ENCODE measurements at places on chromosomes 2 and 18.

DNA sequence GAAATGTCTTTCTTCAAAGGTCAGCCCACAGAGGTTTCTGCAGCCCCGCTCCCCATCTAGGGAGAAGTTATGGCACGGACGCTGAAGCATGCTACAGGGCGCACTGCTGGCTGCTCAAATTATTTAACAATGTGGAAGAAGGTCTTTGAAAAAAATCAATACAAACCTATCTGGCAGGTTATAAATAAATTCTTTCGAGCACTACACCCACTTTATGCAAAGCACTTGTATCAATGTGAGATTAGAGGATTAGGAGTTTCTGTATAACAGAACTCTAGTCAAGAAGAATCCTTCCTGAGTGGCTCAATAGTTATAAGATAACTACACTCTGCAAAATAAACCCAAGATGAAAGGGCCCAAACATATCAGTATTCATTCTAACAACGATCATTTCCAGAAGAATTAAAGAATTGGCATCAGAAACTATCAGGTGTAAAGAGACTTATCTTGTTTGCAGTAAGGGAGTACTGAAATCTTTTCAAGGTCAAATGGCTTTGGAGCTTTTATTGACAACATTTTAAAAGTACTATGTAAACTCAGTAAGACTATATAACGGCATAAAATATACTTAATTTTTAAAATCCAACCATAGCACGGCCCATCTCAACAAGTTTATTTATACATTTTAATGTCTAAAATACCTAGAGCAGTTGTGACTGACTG, 103.0 kb upstream of the DNMT3A start:
- DNase-seq, result no peak
- no peaks in the 10 kb centered on the region for H3K4me1 ChIP-seq

DNA sequence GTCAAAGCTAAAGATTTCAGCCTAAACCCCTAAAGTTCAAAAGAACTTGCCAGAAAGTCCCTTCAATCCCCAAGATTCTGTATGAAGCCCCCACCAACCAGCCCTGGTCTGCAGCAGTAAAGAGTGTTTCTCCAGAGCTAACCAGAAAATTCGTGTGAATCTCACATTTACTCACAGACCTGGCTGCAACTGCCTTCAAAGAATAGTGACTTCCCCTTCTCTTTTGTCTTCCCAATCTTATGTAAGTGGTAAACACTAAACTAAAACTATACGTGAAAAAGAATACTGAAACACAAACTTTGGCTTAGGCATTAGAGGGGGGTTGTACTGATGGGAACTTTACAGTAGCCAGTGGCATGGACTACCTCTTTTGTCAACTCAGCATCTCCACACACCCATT, 50.6 kb upstream of the SETBP1 start:
- DNase-seq, result no peak
- peaks cover 10% of the 10 kb centered on the region for H3K4me1 ChIP-seq
- H3K36me3 ChIP-seq, result no peaks in the 10 kb centered on the region
- no peak overlapping the region for H3K27ac ChIP-seq

DNA sequence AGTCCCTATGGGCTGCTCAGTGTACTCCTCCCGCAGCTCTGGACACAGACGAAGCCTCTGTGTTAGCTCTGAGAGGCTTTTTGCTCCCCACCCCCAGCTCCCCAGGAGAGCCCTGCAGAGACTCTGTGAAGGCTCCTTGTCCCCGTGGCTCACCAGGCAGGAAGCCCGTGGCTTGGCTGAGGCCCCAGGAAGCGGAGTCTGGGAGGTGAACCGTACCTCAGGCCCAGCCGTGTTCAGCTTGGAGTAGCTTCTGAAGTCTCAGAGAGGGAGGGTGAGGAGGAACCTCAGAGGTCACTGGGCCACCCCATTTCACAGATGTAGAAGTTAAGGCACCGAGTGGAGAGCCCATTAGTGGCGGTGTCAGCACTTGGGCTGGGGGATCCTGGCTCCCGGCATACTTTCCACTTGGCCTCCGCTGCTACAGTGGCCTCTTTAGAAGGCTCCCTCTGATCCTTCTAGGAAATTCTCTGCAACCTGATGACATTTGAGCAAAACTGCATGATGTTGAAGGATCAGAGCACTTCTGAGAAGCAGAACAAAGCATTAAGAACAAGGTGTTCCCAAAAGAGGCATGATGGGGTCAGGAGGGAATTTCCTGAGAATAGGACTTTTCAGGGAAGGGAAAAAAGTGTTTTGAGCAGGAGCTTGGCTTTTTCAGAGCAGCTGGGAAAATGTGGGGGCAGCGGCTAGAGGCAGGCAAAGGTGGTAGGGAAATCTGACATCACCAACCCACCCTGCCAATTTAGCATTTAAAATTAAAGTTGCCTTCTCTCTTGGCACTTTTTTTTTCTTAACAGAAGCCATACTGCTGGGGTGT, 79.1 kb downstream of the MCFD2 start:
- DNase-seq, result no peak
- no peaks in the 10 kb centered on the region for H3K27me3 ChIP-seq
- H3K4me1 ChIP-seq, result no peaks in the 10 kb centered on the region
- no peaks in the 10 kb centered on the region for H3K36me3 ChIP-seq

GRCh38 chr18:58668897-58669296, 2.4 kb upstream of the MALT1 start:
- no peak for DNase-seq
- H3K4me1 ChIP-seq, result peaks cover 22% of the 10 kb centered on the region
- H3K36me3 ChIP-seq, result no peaks in the 10 kb centered on the region
- H3K27me3 ChIP-seq, result no peaks in the 10 kb centered on the region

DNA sequence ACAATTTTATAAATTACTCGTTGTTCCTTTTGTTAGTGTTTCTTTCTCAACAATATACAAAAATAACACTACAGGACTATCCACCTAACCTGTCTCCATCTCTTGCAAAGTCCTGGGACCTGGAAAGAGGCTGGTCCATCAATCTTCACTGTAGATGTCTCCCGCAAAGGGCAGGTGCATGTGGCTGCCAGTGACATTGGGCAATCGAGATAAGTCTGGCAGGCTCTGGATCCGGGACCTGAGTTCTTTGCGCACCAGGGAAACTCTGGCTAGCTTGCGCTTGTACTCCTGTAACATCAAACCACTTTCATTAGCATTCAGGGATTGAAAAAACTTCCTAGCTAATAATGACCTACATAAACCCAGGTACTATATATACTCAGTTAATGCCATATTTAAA, 20.5 kb downstream of the RMP24 start:
- H3K4me1 ChIP-seq, result no peaks in the 10 kb centered on the region
- no peaks in the 10 kb centered on the region for H3K27me3 ChIP-seq
- no peak for DNase-seq
- H3K36me3 ChIP-seq, result peaks cover 45% of the 10 kb centered on the region
- no peak overlapping the region for H3K27ac ChIP-seq

DNA sequence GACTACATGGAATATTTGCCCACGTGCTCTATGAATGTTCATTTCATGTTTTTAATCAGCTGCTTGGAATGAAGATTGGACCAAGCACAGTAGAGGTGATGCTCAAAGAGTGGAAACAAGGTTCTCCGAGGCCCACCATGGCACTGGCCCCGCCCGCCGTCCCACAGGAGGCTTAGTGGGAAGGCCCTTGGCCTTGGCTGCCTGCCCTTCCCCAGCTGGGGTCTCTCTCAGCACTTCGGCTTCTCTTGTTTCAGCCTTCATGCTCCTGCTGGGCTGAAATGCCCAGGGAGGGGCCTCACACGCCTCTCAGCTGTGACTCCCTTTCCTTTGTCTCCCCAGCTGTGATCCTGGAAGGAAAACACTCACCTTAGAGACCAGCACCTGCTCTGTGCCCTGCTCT, 833.2 kb downstream of the GALR1 start:
- H3K36me3 ChIP-seq, result no peaks in the 10 kb centered on the region
- no peak for DNase-seq

DNA sequence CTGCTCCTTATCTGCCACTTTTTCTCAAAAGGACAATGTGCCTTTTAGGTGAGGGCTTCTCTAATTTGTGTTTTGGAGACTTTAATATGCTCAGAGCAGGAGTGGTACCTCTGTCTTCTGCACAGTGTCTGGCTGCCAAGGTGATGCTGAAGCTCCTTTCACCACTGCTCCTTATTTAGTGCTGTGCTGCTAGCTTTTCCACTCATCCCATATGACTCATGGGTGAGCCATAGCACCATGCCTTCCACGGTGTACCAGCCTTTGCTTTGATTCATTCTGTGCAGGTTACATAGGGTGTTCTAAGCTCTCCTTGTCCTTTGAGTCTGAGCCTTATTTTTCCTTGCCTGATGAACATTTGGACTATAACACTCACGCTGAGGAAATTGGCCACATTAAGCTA, 202.4 kb downstream of the ARL6IP6 start:
- H3K4me3 ChIP-seq, result no peak overlapping the region
- H3K27me3 ChIP-seq, result no peaks in the 10 kb centered on the region
- H3K27ac ChIP-seq, result no peak overlapping the region
- no peaks in the 10 kb centered on the region for H3K36me3 ChIP-seq
- H3K4me1 ChIP-seq, result no peaks in the 10 kb centered on the region
- DNase-seq, result no peak

- H3K27ac ChIP-seq, result no peak overlapping the region
- peaks cover 30% of the 10 kb centered on the region for H3K36me3 ChIP-seq
- DNase-seq, result no peak
- H3K27me3 ChIP-seq, result no peaks in the 10 kb centered on the region
These were observed 63.6 kb downstream of the COX7A2L start for GRCh38 chr2:42297322-42297936.

DNA sequence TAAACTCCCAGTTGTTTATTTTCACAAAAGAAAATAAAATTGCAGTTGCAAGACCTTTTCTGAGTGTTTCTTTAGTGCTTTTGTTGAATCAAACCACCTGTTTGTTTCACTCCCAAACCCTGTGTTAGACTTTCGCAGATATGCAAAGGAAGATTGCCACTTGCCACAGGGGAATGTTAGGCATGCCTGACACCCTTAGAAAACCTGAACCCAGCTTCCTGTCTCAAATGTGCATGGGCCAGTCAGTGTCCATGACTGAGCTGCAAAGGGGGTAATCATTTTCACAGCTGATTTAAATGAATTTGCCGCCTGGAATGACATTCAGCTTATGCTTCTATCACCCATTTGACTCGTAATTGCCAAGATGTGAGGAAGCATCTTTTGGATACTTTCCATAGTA, 17.5 kb downstream of the TGOLN2 start:
- no peak for DNase-seq
- no peak overlapping the region for H3K4me3 ChIP-seq
- no peak overlapping the region for H3K27ac ChIP-seq
- H3K36me3 ChIP-seq, result peaks cover 6% of the 10 kb centered on the region

DNA sequence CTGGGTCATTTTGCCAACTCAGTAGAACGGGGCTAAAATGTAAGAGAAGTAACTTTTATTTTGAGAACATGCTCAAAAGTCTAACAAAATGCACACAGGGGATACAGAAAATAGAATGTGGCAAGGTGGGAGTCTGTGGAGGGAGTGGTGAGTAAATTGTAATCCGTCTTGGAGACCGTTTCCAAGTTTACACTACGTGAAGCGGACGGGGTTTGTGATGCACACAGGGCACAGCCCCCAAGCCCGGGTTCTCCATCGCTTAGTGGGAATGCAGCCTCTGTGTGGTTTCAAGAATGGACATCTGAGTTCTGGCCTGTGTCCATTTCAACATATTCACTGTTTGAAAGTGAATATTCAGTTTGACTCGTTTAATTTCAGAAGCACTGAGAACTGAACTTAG, 65.0 kb upstream of the TMEM18 start:
- H3K27me3 ChIP-seq, result no peaks in the 10 kb centered on the region
- peaks cover 8% of the 10 kb centered on the region for H3K4me1 ChIP-seq
- H3K36me3 ChIP-seq, result no peaks in the 10 kb centered on the region

- H3K36me3 ChIP-seq, result no peaks in the 10 kb centered on the region
- no peak overlapping the region for H3K4me3 ChIP-seq
- H3K4me1 ChIP-seq, result peaks cover 33% of the 10 kb centered on the region
- no peak overlapping the region for H3K27ac ChIP-seq
These were observed 205.7 kb downstream of the VAPA start for GRCh38 chr18:10119528-10119927.

DNA sequence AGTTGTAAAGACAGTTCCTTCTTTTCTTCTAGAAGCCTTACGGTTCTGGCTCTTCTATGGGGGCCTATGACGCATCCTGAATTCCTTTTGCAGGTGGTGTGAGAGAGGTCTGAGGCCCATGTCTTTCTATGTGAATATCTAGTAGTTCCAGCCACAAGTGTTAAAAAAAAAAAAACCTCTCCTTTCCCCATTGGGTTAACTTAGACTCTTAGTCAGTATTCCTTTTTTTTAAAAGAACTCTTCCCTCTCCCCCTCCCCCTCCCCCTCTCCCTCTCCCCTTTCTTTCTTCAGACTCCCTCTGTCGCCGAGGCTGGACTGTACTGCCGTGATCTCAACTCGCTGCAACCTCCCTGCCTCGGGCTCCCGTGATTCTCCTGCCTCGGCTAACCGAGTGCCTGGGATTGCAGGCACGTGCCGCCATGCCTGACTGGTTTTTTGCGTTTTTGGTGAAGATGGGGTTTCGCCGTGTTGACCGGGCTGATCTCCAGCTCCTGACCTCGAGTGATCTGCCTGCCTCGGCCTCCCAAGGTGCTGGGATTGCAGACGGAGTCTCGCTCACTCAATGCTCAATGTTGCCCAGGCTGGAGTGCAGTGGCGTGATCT, 11.4 kb upstream of the CIDEA start:
- H3K4me3 ChIP-seq, result no peak overlapping the region
- DNase-seq, result no peak
- no peak overlapping the region for H3K27ac ChIP-seq

DNA sequence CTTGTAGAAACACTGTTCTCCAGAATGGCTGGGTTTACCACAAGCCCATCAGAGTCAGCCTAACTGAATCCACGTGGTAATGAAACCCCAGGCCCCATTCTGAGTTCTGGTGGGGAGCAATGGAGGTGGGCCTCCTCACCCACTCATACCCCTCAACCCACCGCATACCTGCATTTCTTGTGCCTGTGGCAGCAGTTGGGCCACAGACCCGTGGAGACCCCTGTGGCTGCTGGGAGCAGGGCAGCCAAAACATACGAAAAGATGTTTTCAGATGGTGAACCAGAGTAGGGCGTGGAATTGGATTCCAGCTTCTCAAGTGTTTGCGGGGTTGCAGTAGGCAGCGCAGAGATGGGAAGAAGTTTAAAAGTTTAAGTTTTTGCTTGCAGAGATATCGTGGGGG, 51.0 kb downstream of the ITGA6 start:
- H3K27me3 ChIP-seq, result no peaks in the 10 kb centered on the region
- no peak for DNase-seq
- H3K4me1 ChIP-seq, result peaks cover 4% of the 10 kb centered on the region
- no peak overlapping the region for H3K4me3 ChIP-seq

- no peaks in the 10 kb centered on the region for H3K36me3 ChIP-seq
- H3K4me1 ChIP-seq, result no peaks in the 10 kb centered on the region
- no peak overlapping the region for H3K27ac ChIP-seq
- H3K27me3 ChIP-seq, result no peaks in the 10 kb centered on the region
These were observed 38.9 kb downstream of the CTAGE1 start for GRCh38 chr18:22378672-22379282.

Data from psoas muscle (tissue), 8 donors.